ENCODE measurements at places on chromosomes 3 and 15. TPM values are rescaled to one million over a fixed set of nuclear protein-coding genes. Genes with fewer than 3 reads are reported as not detected.

DNA sequence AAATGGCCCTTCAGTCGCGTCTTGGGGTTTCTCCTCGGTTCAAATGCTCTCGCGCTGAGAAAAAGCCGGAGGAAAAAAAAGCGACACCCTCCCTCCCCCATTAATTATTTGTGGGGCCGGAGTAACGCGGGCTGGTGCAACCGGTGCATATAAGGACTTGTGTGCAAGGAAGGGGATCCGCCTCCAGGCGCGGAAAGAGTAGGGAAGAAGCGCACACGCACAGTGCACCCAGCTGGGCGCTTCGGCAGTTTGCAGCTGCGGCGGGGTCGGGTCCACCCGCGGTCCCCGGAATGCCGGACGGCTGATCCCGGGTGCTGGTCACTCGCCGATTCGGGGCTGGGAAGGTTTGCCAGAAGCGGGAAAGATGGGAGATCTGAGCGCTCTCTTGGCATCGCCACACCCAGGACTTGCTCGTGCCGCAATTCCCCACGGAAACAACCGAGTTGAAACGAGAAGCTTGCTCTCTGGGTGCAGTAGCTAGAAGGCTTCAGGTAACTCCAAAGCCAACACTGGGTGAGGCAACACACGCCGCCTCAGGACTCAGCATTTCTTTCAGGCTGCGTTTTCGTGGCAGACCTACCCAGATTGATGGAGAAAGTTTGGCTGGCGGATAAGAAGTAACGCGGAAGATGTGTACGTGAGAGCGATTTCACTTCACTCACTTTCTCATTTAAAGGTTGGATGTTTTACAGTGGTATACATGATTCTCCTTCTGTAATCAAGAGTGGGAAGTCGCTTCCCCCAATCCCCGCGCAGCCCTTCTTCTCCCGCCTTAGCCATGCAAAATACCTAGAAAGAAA is 720 bp upstream of the TNIK start:
- H3K4me3 ChIP-seq, result peak overlapping the region; percentile 87
- no peak for DNase-seq
- no peaks in the 10 kb centered on the region for H3K36me3 ChIP-seq
- peak overlapping the region; percentile 88 for H3K27ac ChIP-seq
- peaks cover 41% of the 10 kb centered on the region for H3K4me1 ChIP-seq
- H3K27me3 ChIP-seq, result no peaks in the 10 kb centered on the region

DNA sequence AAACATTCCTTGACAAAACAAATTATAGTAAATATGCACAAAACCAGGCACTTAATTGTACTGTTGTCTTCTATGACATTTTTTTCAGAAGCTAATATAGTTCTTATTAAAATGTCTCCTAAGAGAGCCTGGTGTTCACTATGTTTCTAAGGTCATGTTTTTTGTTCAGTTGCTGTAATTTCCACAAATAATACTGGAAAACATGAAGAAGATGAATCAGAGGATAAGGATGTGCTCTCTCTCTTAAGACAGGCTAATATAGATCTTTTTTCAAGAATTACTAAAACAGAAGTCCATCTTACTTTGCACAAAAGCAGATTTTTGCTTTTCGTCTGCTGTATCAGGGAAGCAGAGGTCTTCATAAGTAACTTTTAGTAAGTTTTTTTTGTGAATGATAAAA is 823.0 kb upstream of the NECTIN3 start:
- no peak overlapping the region for H3K4me3 ChIP-seq
- no peaks in the 10 kb centered on the region for H3K36me3 ChIP-seq
- H3K27me3 ChIP-seq, result no peaks in the 10 kb centered on the region
- no peak overlapping the region for H3K27ac ChIP-seq
- H3K4me1 ChIP-seq, result no peaks in the 10 kb centered on the region

DNA sequence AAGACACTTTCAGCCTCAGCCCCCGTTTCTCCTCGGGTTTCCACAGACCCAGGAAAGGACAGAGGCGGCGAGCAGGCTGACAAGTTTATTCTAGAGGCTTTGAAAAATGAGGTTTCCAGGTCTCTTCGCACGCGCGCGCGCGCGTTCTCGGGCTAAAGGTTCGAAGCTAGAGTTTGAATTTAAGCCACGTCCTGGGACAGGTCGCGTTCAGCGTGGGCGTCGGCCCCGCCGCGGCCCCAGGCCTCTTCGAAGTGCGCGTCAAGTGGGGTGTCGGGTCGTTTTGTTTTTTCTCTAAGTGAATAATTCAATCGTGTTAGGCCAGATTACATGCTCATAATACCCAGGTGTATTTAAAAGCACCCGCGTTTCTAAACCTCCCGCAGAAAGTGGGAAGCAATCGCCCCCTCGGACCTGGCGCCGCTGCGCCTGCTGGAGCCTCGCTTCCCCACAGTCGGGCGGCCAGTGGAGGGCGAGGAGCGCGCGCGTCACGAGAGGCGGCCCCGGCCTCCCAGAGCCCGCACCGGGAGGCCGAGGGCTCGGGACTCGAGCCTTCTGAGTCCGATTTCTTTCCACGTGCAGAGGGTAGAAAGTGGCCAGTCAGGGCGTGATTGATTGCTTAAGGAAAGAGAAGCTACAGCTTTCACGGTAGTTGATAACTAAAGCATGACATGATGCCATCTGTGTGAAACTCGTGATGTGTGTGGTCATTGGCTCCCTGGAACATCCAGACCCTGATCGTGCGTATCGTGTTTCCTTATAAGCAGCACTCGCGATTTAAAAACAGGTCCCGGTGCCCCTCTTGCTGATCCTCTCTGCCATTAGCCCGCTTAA is 15.8 kb upstream of the SOX2 start:
- DNase-seq, result no peak
- H3K36me3 ChIP-seq, result no peaks in the 10 kb centered on the region
- H3K27ac ChIP-seq, result peak overlapping the region; percentile 20
- H3K27me3 ChIP-seq, result peaks cover 63% of the 10 kb centered on the region

GRCh38 chr3:126125341-126125740 is 41.4 kb upstream of the SLC41A3 start:
- no peak for DNase-seq
- no peak overlapping the region for H3K27ac ChIP-seq
- peaks cover 3% of the 10 kb centered on the region for H3K4me1 ChIP-seq
- H3K36me3 ChIP-seq, result no peaks in the 10 kb centered on the region

GRCh38 chr15:63474810-63475316 is 29.5 kb upstream of the USP3 start:
- H3K27ac ChIP-seq, result peak overlapping the region; percentile 50
- H3K4me3 ChIP-seq, result no peak overlapping the region

GRCh38 chr15:68608206-68608843 is 29.5 kb downstream of the CORO2B start:
- H3K4me3 ChIP-seq, result no peak overlapping the region
- no peaks in the 10 kb centered on the region for H3K36me3 ChIP-seq
- DNase-seq, result peak; percentile 93
- H3K4me1 ChIP-seq, result peaks cover 33% of the 10 kb centered on the region
- H3K27ac ChIP-seq, result peak overlapping the region; percentile 69

- H3K4me1 ChIP-seq, result no peaks in the 10 kb centered on the region
- no peaks in the 10 kb centered on the region for H3K36me3 ChIP-seq
- H3K4me3 ChIP-seq, result no peak overlapping the region
- no peak overlapping the region for H3K27ac ChIP-seq
- no peak for DNase-seq
Observed at GRCh38 chr3:86814321-86814720, 176.6 kb downstream of the VGLL3 start.

GRCh38 chr3:6542795-6543194 is 318.1 kb upstream of the GRM7 start:
- H3K36me3 ChIP-seq, result no peaks in the 10 kb centered on the region
- DNase-seq, result no peak
- H3K4me1 ChIP-seq, result no peaks in the 10 kb centered on the region

Gene NMNAT3
- 10.7 TPM for total RNA-seq

Gene FAM174B
- 15.2 TPM for total RNA-seq

Data from esophagus muscularis mucosa (tissue), 4 donors.